Stimulated activated CD4-positive, alpha-beta T cell treated with anti-CD3 and anti-CD28 coated beads, Interleukin-1b, Interleukin-23, amount 100 ng/mL, for 1 hour (primary cell): ENCODE measurements at places on chromosomes 7 and 10.
A peak's percentile ranks its signal among the peaks of the same experiment; 100 is the strongest.

GRCh38 chr7:20786779-20787659 lies at the start of gene SP8:
TSS of gene SP8 (minus strand) at chr7:20786886. CDS start at chr7:20786798, 88 bp downstream.
- no peak for DNase-seq

- DNase-seq, result no peak
These were observed 3.2 kb upstream of the ZNF789 start for GRCh38 chr7:99469381-99470065.

DNA sequence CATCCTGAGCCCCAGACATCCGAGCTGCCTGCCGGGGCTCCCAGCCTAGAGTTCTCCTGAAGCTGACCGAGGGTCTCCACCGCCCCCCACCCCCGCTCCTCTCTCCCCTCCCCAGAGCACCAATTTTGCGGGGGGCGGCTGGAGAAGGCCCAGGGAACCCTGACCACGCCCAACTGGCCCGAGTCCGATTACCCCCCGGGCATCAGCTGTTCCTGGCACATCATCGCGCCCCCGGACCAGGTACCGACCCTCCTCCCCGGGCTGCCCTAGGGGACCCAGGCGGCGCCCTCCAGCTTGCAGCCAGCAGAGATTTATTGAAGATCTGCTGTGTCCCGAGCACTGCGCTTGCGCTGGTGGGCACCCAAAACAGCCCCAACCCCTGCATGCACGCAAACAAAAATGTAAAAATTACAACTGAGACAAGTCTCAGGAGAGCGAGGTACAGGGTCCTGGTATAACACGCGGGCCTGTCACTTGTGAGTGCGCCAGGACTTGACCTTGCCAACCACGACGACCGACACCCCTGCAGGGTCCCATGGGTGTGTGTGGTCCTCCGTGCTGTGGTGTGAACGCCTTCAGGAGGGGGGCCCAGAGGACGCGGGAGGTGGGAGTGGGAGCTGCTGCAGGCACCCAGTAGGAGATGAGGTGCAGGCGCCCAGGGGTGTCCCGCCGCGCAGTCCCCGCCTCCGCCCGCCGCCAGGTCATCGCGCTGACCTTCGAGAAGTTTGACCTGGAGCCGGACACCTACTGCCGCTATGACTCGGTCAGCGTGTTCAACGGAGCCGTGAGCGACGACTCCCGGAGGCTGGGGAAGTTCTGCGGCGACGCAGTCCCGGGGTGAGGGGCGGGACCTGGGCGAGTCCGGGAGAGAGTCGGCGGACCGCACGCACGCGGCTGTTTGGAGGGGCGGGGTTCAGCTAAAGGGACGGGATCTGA lies 3.1 kb downstream of the PCOLCE start:
- DNase-seq, result peak; percentile 17

GRCh38 chr7:142557971-142558582 lies 191.2 kb upstream of the PRSS1 start:
- peak; percentile 9 for DNase-seq

DNA sequence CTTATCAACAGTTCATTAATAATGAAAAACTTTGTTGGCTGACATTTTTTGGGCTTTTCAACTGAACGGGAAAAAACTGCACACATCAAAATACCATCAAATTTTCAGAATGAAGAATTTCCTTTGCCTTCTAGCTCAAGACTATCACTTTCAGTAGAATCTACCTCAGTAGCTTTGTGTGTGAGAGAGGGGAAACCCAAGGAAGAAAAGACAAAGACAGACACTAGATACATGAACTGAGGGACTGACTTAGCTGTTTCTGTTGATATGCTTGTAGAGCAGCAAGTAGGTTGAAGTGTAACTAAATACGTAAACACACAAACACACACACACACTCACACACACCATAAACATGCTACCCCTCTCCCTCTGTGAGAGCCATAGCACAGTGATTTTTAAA lies 257.1 kb downstream of the CDK14 start:
- DNase-seq, result no peak
